ENCODE measurements at places on chromosomes 12 and 14. TPM values are rescaled to one million over a fixed set of nuclear protein-coding genes. Genes with fewer than 3 reads are reported as not detected.

DNA sequence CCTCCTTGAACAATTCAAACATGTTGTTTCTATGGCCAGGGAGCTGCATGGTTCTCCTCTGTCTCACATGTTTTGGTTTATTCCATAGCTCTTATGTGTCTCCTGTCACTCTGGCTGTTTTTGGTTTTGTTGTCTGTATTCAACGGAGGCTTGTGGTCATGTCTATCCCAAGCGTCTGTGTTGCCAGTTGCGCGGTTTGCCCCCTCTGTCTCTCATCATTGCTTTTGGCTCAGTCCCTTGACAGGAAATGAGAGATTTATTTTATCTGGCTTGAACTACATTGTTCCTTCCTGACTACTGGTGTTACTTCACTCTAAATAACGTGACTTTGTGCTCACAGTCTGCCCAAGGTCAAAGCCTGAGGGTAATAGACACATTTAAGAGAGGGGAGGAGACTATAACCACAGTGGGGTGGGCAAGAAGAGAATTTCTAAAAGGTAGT is 96.4 kb upstream of the SOX5 start:
- DNase-seq: no peak

Gene ALX1
- not detected for polyA plus RNA-seq

GRCh38 chr12:117144599-117144998 is 45.4 kb upstream of the TESC start:
- DNase-seq: no peak

- no peak for DNase-seq
Observed at GRCh38 chr12:32418903-32419519, 19.7 kb downstream of the FGD4 start.

Gene SMCO2
- not detected for polyA plus RNA-seq

Gene IKZF4
- 2.4 TPM for polyA plus RNA-seq

DNA sequence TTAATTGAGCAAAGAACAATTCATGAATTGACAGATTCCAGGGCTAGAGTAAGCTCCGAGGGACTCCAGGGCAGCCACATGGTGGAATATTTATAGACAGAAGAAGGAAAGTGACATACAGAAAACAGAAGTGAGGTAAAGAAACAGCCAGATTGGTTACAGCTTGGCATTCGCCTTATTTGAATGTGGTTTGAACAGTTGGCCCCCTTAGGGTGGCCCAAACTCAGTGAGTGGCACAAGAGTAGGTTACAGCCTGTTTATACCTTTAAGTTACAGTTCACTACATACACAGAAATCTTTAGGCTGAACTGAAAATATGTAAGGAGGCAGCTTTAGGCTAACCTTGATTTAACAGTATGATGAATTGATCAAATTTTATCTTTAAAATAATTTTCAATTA is 174.5 kb upstream of the CNOT2 start:
- no peak for DNase-seq

DNA sequence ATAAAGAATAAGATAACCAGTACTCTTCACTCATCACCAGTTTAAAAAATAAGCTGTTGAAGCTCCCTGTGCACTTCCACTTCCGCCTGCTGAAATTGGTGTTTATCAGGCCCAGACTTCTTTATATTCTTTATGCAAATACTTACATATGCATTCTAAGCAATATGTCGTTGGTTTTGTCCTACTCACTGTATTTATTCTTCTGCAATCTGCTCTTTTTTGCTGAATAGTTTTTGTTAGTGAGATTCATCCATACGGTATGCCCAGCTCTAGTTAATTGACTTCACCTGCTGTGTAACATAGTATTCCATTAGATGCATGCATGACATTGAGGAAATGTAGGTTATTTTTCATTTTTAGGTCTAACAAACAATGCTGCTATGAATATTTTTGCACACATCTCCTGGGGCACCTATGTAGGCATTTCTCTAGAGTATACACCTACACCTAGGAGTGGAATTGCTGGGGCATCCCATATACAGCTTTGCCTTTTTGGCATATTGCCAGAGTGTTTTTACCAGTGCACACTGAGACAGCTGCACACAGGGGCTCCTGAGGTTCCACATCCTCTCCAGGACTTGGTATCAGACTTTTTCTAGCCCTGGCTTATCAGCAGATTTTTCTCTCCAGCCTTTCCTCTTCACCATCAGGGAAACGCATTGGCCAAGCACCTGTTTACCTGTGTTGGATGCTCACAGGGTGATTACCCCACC is 1.0 kb upstream of the NRIP2 start:
- no peak for DNase-seq

DNA sequence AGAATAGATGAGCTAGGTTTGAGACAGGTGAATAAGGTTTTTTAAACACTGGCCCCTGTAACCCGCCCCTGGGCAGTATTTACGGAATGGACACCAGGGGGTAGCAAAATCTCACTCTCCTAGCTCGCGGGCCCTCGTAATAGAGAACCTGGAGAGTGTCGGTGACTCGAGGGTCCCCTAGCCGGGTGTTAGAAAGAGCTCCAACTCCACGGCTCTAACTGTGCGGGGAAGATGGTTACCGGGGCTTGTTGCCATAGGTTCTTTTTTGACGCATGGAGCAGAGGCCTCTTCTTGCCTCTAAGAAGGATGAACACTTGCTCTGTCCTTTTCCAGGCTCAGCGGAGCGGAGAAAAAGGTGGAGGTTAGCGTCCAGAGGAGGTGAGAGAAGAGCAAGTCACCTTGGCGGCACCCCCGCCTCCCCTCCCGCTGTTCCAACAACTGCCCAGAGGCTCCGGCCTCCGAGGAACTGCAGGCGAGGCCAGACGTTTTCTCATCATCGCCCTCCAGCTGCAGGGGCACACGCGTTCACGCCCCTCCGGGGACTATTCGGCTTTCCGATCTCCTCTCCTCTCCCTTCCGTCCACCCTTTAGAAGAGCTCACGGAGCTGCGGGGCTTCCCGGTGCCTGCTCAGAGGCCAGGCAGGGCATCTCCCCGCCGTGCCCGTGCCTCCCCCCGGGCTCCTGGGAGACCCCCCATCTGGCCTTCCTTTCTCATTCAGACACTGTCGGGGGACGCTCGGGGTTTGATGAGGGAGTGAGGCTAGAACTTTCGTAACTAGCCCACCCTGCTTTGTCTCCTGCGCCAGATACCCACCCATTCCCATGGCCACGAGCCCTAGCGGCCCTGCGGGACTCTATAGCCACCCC is 1.4 kb upstream of the ARHGEF40 start:
- peak; percentile 83 for DNase-seq

Gene KLHDC1
- polyA plus RNA-seq: 0.46 TPM

- DNase-seq: peak; percentile 80
Observed at GRCh38 chr12:111404362-111405148, 1.2 kb upstream of the SH2B3 start.

GRCh38 chr12:33587784-33588712 is 148.4 kb upstream of the SYT10 start:
- no peak for DNase-seq

DNA sequence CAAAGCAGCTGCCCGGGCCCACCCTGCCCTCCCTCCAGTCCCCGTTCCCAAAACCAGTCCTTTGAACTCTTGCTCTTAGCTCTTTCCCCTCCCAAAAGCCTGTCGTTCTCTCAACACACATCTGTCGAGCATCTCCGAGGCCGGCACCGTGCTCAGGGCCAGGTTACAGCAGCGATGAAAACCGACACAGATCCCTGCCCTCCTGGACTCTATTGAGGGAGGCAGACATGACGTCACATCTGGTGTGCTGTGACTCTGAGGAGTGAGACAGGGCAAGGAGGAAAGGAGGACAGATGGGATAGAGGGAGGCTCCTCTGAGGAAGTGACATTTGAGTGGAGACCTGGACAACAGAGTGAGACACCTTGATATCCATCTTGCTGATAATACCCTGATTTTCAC is 34.6 kb upstream of the PWP1 start:
- DNase-seq: no peak

DNA sequence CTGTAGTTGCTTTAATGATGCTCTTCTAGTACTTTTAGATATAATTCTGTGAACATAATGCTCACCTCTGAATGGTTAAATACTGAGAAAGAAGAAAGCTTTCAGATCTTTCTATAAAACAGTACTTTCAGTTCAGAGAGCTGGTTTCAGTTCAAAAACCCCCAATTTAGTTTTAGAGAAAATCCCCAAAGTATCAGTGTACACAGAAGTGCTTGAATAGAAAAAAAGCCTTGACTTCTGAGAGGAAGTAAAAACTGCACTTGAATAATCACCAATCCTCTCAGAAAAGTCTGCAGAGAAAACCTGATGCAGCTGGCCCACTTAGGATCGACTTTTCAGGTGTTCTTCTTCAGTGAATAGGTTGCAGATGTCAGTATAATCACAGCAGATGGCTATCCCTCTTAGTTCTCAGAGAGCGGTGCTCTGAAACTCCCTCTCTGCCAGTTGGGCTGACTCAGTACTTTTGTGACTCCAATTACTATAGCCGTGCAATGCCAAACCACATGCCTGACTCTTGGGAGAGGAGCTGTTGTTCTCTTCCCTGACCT is 616.3 kb downstream of the LRFN5 start:
- no peak for DNase-seq

DNA sequence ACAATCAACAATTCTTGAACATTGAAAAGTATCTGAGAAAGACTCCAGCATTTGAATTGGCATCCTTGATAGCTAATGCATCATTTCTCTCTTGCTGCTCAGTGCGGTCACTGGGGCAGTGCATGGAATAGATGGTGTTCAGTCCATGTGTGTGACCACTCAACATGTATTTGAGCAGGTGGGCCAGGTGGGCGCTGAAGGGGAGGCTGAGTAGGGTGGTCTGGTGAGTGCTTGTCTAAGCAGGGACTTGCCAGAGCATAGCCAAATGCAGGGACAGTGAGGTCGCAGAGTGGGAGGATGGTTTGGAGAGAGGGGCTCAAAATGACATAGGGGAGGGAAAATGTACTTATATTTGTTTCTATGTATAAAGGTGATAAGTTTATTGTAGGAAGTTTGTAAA is 409.0 kb downstream of the TMEM121 start:
- peak; percentile 36 for DNase-seq

DNA sequence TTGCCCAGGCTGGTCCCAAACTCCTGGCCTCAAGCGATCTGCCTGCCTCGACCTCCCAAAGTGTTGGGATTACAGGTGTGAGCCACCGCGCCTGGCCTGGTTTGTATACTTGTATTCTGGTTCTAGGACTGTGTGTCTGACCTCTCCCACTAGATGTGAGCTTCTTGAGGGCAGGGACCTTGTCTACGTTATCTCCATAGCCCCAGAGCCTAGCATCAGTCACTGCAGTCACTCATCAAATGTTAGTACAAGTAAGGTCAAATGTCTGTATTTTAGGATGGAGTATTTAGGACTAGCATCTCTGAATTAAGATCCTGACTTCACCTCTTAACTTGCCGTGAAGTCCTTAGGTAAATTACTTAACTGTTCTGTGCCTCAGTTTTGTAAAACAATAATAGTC is 2.9 kb downstream of the RILPL2 start:
- DNase-seq: no peak

Gene KRT82
- polyA plus RNA-seq: not detected

DNA sequence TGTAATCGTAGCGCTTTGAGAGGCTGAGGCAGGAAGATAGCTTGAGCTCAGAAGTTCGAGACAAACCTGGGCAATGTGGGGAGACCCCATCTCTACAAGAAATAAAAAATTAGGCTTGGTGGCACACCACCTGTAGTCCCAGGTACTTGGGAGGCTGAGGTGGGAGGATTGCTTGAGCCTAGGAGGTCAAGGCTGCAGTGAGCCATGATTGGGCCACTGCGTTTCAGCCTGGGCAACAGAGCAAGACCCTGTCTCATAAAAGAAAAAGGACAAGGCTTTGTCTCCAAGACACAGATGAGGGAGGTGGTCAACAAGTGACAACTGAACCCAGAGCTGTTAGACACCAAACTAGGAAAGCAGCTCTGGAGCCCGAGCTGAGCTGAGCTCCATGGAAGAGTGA is 14.5 kb upstream of the TAMALIN start:
- no peak for DNase-seq

DNA sequence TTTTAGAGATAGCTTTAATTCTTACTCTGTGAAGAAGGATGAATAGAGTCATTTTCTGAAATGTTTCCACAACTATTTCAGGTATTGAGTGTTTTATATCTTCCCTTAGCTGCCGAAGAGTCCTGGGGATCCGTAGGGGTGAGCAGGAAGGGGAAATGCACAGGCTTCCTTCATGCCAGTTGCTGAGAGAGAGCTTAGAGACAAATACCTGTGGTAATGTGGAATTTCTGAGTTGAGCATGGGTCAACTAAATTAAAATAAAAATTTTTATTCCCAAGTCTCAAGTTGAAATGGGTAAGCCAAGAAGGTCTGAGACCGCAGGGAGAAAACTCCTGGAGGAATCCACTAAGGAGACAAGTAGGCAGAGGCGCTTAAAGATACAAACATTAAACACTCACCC is 185.7 kb downstream of the DAD1 start:
- no peak for DNase-seq

DNA sequence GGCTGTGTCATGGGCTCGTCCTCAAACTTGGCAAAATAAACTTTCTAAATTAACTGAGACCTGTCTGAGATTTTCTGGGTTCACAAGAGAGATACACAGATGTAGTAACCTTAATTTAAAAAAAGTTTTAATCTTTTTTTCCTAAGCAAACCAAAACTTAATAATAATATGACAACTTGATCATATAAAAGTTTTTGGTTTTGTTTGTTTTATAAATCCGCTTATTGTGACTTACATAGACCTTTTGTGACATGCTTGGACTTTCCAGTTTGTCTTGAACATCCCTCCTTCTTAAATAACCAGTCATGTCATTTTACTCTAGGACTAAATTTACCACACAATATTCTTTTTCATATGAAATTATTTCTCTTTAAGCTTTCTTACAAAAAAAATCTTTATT is 8.5 kb downstream of the RDH12 start:
- no peak for DNase-seq

DNA sequence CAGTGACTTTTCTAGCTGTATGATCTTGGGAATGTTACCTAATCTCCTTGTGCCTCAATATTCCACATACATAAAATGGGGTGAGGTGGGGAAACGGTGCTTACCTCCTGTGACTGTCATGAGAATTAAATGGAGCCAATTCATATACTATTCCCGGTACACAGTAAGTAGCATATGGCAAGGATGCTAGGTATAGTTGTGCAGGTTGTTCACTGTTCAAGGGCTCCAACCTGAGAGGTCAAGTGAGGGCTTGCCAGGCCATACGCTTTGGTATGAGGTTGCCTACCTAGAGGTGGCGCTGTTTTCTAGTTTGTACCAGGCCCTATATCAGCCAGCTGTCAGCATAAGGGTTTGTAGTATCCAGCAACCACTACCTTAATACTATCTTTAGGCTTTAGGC is 3.6 kb upstream of the BATF start:
- no peak for DNase-seq

DNA sequence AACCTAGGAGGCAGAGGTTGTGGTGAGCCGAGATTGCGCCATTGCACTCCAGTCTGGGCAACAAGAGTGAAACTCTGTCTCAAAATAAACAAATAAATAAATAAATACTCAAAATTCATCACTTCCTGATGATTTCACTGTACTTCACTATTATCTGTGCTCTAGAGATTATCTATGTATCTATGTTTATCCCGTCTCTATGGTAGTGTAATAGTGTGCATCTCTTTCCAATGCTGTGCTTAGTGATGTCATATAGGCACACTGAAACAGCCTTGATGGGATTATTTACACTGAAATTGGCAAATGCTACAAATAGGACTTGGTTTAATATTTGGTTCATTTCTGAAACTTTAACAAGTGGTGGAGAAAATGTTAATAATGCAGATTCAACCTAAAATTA is 6.5 kb downstream of the CAPS2 start:
- DNase-seq: no peak

GRCh38 chr12:121741743-121742142 is 29.2 kb downstream of the TMEM120B start:
- no peak for DNase-seq

GRCh38 chr12:6970096-6970527 is 352 bp downstream of the PHB2 start:
- DNase-seq: no peak
